Germinal center (tissue), 1 donor: ENCODE measurements at places on chromosomes 11 and 22.

- no peak for DNase-seq
These were observed 5.6 kb downstream of the AP1B1 start for GRCh38 chr22:29382580-29383302.

DNA sequence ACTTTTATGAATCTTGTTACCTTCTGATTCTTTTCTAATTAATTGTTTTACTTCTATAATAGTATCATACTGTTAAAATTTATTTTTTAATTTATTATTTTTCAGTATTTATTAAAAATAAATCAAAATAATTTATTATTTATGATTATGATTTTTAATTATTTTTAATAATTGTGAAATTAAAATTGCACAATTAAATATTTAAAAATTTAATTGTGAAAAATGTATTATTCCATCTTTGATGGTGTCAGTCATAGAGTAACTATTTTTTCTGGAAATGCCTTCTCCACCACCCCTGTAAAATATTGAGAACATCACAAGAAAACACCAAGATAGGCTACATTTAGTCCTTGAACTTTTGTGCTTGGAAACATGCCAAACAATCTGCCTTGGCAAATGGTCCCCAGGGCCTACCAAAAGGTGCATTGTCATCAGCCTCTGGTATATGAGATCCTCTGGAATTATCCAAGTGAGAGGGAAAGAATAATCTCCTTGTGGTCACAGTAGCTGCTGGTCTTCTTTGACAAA, at the start of gene OR8H2:
OR8H2 (plus strand) TSS at position 478 of the 528 bp plus-strand sequence. CDS start 1,356 bp downstream, outside the sequence.
- no peak for DNase-seq

GRCh38 chr11:105647780-105648179, 37.9 kb downstream of the GRIA4 start:
- no peak for DNase-seq

DNA sequence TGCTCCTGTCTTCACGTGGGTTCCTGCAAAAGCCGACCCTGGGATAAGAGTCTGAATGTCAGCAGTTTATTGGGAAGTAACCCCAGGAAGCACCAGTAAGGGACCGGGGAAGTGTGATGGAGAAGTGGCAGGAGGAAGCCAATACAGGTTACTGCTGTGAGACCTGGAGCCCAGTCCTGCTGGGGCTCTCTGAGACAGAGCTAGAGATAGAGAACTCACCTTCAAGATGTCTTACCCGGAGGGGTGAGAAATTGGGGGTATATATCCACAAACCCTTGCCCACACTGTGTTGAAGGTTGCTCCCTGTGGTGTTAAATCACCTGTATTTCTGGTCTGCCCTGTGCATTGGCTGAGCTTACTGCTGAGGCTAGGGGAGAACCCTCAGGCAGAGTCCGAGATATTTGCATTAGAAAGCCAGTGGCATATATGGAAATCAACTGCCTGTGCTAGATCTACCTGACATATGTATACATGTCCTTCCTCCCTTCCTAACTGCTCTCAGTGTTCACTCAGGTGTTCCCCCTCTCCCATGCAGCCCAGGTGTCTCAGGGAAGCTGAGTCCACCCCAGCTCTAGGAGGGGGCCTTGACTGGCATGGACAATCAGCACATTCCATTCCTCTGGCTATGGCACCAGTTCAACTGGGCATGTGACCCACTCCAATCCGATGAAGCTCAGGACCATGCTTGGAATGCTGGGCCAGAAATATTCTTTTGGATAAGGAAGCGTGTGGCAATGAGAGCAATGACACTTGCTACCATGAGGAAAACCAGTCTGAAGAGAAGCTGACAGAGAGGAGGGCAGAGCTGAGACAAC, 6.8 kb upstream of the MICAL2 start:
- no peak for DNase-seq

DNA sequence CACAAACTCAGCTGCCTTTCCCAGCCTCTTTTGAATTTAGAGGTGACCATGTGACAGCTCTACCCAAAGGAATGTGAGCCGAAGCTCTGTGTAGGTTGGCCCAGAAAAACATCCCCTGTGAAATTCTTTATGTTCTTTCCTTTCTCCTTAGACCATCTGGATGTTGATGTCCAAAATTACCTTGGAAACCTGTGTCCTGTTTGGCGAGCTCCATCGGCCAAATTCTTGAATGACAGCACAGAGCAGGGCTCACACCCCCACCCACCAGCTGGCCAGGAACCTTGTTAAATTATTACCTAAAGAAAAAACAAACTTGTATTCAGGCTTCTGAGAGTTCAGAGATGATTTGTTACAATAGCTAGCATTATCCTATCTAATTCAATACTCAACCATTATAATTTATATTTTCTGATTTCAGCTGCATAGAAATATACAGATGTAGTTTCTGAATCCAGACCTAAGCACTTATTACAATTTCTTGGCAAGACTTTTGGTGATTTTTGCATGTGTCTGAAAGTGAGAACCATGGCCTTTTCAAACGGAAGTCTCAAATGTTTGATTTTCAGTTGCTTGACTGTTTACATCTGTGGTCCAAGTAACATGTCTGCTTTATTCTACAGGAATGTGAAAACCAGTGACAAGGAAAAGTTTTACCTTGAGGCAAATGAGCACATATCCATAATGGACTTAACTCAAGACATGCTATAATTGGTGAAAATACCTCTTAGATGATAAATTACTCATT, 554.2 kb downstream of the NTM start:
- no peak for DNase-seq

DNA sequence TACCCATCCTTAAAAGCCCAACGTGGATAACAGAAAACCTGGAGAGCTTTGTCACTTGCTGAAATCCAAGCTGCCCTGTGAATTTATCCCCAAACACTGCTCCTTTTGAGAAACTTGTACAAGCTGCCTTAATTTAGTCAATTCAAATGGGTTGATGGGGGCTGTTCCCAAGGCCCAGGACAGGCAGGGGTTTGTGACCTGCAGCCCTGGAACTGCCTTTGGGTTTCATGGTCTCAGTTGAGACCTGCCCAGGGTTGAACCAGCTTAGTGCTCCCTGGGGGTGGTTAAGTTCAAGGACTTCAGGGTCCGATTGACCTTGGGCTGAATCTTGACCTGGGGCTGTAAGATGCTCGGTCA, 112.1 kb upstream of the OR4B1 start:
- DNase-seq, result no peak

- no peak for DNase-seq
These were observed 11.7 kb downstream of the MAFF start for GRCh38 chr22:38213319-38213989.

DNA sequence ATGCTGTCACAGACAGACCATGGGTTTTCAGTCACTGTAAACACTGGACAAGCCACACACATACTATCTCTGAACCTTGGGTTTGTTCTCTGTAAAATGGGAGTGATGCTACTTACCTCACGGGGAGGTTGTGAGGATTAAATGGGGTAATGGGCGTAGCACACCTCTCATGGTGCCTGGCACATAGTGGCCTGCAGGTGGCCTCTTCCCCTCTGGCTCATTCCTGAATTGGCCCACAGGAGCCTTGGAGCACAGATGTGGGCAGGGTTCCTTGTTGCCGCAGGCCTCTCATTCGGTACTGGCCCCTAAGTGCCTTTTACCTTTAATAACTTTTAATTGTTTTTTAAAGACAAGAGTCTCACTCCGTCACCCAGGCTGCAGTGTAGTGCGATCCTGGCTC, 11.7 kb downstream of the MICAL2 start:
- DNase-seq, result no peak

DNA sequence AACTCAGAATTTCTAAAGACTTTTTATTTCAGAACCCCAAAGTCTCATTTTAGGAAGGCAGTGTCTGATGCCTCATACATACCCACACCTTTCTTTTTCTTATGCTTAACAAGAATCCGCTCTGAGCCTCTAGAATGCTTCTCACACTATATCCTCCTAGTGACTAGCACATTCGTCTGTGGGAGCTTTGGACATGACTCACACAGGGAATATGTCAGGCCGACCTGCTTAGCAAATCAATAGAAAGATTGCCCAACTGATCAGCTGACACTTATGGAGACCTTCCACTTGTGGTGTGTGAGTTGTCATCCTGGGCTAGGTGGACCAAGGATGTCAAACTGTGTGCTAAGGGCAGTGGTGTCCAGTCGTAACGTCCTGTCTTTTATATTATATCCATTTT, 129.9 kb upstream of the TTC12 start:
- DNase-seq, result no peak

DNA sequence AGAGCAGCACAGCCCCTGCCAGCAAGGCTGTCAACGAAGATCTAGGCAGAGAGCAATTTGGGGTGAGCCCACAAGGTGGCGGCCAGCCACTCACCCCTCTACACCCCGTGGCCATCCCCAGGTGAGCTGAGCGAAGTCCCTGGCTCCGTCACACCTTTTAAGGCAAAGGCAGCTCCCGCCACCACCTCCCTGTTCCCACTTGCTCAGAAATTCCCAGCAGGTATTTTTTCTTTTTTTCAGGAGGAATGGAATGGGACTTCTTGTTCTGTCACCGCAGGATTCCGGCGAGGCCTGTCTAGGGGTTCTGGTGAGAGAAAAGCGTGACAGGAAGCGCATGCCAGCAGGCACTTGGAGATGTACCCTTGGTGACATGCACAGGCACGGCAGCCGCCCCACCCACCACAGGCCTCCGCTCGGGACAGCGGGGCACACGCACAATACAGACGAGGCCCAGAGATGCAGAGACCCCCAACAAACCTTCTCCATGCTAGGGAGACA, 10.0 kb downstream of the RPL3 start:
- DNase-seq, result no peak

GRCh38 chr11:36012979-36013378, 69.1 kb downstream of the LDLRAD3 start:
- DNase-seq, result no peak

GRCh38 chr11:33052231-33052630, 12.9 kb downstream of the TCP11L1 start:
- DNase-seq, result no peak

GRCh38 chr11:27295928-27296327, 67.1 kb downstream of the CCDC34 start:
- DNase-seq, result no peak

DNA sequence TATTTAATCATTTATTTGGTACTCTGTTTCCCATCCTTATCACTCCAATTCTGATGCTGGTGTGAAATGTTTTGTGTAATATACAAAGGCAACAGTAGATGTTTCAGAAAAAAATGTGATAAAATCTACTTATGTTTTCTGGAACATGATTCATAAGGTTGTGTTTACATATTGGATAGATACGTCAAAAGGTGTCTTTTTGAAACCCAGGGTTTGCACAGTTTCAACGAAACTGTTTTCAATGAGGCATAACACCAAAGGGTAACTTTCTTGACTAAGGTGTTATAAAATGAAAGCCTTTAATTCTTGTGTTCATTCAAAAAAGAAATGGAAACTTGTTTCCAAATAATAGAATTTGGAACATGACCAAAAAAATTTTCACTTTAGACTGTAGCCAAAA, 33.8 kb upstream of the HSD17B12 start:
- no peak for DNase-seq

GRCh38 chr11:12274558-12275197, 102.7 kb upstream of the PARVA start:
- DNase-seq, result no peak

DNA sequence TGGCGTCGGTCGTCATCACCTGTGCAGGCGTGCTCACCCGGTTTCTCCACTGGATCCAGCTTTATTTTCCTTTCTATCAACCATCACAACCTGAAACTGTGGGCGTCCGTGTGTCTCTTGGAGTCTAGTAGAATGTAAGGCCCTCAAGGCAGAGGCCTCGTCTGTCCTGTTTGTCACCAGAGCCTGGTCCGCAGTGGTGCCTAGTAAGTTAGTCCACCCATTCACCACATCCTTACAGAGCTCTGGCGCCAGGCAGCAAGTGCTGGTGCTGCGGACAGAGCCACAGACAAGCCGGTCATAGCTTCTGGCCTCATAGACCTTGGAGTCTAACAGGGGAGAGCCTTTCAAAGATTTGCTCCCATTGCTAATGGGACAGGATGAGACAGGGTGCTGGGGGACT, 64.4 kb upstream of the PARVG start:
- DNase-seq, result no peak

DNA sequence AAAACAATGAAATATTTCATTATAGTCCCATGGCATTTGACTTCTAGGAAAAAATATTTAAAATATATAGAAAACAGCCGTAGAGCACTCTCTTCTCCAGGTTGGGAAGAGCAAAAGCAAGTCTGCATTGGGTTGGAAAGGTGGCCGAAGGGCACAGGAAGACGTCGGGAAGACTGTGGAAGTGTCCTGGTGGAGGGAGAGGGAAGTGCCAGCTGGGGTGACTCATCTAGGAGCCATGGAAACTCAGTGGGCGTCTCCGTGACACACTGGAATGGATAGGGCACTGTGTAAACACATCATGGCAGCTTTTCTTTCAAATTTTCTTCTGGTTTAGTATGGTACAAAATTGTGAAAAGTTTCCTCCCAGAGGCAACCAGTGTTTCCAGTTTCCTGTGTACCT, 12.7 kb downstream of the GTPBP1 start:
- DNase-seq, result no peak

GRCh38 chr22:32806296-32806695, 4.8 kb downstream of the TIMP3 start:
- DNase-seq, result no peak

DNA sequence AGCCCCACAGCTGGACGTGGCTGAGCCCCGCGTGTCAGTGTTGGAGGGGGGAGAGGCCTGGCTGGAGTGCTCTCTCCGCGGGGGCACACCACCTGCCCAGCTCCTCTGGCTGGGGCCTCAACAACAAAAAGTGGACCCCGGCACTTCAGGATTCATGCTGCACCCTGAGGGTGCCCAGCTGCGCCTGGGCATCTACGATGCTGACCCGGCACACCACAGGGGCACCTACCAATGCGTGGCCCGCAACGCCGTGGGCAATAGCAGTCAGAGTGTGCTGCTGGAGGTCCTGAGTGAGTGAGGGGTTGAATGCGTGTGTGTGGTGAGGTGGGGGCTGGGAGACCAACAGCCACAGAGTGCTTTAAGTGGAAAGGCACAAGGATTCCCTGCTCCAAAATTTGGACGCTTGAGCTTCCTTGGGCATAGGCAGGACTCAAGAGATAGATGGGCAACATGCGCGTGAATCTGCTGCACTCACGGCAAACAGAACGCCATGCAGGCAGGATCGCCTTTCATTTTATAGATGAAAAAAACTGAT, 7.6 kb downstream of the VSIG10L2 start:
- no peak for DNase-seq

GRCh38 chr22:20051927-20052308, 28.1 kb upstream of the DGCR8 start:
- DNase-seq, result no peak

GRCh38 chr22:30010789-30011405, 69.4 kb upstream of the HORMAD2 start:
- no peak for DNase-seq

GRCh38 chr11:20712912-20713311, 43.5 kb downstream of the NELL1 start:
- no peak for DNase-seq

GRCh38 chr11:23455321-23455891, 595.1 kb upstream of the CCDC179 start:
- no peak for DNase-seq

GRCh38 chr11:28517621-28518020, 409.4 kb downstream of the METTL15 start:
- DNase-seq, result no peak

GRCh38 chr11:59029366-59029889, 56.7 kb upstream of the GLYATL1B start:
- no peak for DNase-seq

- no peak for DNase-seq
These were observed 16.2 kb upstream of the SPTY2D1 start for GRCh38 chr11:18650353-18650752.

GRCh38 chr11:117794772-117795629, 2.0 kb downstream of the DSCAML1 start:
- DNase-seq, result no peak

GRCh38 chr11:21707116-21707739, 485.7 kb upstream of the ANO5 start:
- DNase-seq, result no peak

GRCh38 chr22:17199003-17199731, 20.1 kb downstream of the ADA2 start:
- no peak for DNase-seq
